Myocyte (in vitro differentiated cells): ENCODE measurements at places on chromosomes 11 and 22. TPM values are rescaled to one million over a fixed set of nuclear protein-coding genes. Genes with fewer than 3 reads are reported as not detected.

GRCh38 chr11:73070653-73071052 is 71.5 kb downstream of the FCHSD2 start:
- DNase-seq, result no peak

NCR3LG1 gene
- total RNA-seq, result 2.0 and 3.7 TPM in 2 replicates

- DNase-seq, result peak; percentile 24
Observed at GRCh38 chr22:27270818-27271510, 530.6 kb downstream of the MN1 start.

DNA sequence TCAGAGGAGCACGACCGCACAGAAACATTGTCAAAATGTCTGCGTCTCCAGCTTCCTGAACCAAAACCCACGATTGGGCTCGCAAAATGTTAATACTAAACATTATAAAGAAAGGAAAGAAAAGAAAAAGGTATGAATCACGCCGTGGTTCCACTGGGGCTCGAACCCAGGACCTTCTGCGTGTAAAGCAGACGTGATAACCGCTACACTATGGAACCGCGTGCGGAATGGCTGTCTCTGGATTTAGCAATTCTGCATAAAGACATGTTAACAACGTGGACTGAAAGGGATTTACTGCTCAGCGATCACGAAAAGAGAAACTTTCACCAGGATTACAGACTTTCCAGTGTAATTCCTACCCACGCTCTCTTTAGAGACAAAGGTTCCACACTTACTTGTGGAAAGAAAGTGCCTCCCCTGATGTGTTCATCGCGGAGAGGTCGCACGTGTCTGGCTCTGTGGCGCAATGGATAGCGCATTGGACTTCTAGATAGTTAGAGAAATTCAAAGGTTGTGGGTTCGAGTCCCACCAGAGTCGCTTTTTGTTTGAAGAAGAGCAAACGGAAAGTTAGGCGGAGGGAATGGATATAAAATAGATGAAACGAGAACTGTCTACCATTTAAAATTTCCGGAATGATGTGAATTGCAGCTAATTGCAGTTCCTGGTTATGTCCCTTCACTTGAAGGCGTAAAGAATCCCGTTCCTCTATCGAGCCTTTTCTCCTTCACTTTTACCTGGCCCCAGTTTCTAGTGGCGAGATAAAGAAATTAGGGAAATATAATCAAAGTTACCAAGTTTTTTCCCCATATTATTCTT is 39.7 kb downstream of the OR4D9 start:
- peak; percentile 94 for DNase-seq

- DNase-seq, result peak; percentile 70
Observed at GRCh38 chr11:10490032-10490397, 35.0 kb downstream of the AMPD3 start.

- DNase-seq, result no peak
Observed at GRCh38 chr22:25545146-25545545, 19.3 kb upstream of the GRK3 start.

DNA sequence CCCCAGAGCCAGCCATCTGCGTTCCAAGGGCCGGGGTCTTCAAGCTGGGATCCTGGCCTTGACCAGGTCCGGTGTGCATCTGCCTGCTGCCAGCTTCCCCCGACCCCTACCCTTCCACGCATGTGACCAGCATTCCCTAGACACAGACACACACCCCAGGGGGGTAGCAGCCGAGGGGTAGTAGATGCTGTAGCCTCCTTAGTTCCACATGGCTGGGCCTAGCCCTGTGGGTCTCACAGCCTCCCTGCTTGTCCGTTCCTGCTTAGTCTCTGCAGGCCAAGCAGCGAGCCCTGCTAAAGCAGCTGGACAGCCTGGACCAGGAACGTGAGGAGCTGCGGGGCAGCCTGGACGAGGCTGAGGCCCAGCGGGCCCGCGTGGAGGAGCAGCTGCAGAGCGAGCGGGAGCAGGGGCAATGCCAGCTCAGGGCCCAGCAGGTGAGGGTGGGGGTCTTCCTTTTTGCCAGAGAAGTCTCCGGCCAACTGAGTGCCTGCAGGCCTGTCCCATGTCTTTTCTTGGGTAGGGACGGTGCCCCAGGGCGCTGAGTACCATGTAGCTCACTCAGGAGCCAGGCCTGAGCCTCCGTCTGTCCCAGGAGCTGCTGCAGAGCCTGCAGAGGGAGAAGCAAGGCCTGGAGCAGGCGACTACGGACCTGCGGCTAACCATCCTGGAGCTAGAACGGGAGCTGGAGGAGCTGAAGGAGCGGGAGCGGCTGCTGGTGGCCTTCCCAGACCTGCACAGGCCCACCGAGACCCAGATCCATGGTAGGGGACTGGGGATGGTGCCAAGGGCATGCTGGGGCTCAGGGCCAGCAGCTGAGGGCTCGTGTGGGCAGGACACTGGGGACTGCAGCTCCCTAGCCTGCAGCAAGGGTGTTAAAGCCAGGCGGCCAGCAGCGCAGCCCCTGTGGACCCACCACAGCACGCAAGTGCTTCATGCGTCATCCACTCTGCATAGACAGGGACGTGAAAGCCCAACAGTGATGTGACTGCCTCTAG is 13.6 kb downstream of the RNF215 start:
- no peak for DNase-seq

GRCh38 chr11:12862696-12863469 is 146.2 kb upstream of the RASSF10 start:
- DNase-seq, result peak; percentile 92
